Motor neuron (in vitro differentiated cells): ENCODE measurements at places on chromosomes 3 and 15. TPM values are rescaled to one million over a fixed set of nuclear protein-coding genes. Genes with fewer than 3 reads are reported as not detected.

DNA sequence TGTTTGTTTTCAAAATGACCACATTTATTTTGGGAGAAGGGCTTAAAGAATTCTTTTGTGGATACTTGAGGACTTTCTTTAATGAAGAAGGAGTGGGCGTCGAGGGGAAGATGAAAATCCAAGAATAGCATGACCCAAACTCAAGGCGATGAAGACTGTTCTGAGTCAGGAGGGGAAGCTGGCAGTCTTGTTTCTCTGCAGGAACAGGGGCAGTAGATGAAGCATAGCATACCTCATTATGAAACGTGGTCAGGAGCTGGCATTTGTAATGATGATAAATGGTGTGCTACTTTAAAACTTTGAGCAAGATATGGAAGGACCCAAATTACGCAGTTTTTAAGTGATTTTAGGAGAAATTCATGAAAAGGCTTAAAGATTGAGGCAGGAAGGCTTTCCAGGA lies 549.0 kb downstream of the IGSF11 start:
- ATAC-seq = no peak

DNA sequence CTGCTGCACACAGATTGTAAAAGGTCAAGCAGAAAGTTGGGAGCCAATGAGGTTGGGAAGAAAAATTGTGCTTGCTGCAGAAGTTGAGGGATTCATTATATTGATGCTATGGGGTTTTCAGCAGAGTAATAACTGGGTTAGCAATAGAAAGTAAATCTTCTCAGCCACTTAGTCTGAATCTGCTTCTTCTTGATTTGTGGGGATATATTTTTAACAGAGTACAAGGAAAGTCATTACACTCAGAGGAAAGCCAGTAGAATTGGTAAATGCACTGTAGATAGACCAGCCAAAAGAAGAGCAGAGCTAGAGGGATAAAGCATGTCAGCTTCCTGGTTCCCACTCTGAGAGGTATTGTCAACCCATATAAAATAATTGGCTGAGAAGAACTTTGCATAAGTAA lies 663.6 kb downstream of the NLGN1 start:
- no peak for ATAC-seq

DGKG gene
- total RNA-seq = 0.66 and 0.68 TPM in 2 replicates

CAV3 gene
- 0.33 and 0.53 TPM in 2 replicates for total RNA-seq

GRCh38 chr3:38154625-38155255 lies 10.6 kb upstream of the OXSR1 start:
- ATAC-seq = no peak

STOML1 gene
- total RNA-seq = 7.5 and 8.0 TPM in 2 replicates

- no peak for ATAC-seq
Observed at GRCh38 chr3:18725668-18726407, 300.7 kb upstream of the SATB1 start.

TMEM39A gene
- total RNA-seq = 25.5 and 25.6 TPM in 2 replicates
